ENCODE measurements at places on chromosomes 6 and 20. TPM values are rescaled to one million over a fixed set of nuclear protein-coding genes. Genes with fewer than 3 reads are reported as not detected.
A peak's percentile ranks its signal among the peaks of the same experiment; 100 is the strongest.

GRCh38 chr20:31967830-31968249, at the start of gene XKR7:
Gene XKR7, plus strand, starts transcription at chr20:31968151. Its CDS starts 25 bp downstream, at chr20:31968176.
- DNase-seq: no peak

DNA sequence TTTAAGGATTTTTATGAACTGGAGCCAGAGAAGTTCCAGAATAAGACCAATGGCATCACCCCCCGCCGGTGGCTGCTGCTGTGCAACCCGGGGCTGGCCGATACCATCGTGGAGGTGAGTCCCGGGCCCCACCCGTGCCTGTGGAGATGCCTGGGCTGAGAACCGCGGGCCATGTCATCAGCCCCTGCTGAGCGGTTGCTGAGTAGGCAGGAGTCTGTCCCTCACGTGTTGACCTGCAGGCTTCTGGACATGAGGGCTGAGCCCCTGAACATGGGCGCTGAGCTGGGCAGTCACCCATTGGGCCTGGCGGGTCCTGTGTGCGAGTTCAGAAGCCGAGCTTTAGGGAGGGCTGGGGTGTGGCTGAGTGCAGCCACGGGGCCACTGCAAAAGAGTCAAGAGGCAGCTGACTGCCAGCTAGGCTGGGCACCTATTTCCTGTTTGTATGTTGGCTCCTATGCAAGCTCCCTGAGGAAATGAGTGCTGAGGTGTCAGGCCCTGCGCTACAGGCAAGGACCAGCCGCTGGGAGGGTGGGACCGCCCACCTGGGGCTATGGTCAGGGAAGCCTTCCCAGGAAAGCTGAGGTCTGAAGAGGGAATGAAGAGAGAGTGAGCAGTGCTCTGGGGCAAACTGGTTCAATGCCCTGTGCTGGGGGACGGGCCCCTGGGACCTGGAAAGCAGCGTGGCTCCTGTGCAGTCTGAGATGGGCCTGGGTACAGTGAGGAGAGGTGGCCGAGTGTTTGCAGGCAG, 34.3 kb downstream of the PYGB start:
- DNase-seq: peak; percentile 61

- DNase-seq: no peak
Observed at GRCh38 chr6:44504301-44504791, 116.8 kb downstream of the CDC5L start.

- no peak for DNase-seq
Observed at GRCh38 chr20:43959079-43959919, 44.6 kb downstream of the TOX2 start.

DNA sequence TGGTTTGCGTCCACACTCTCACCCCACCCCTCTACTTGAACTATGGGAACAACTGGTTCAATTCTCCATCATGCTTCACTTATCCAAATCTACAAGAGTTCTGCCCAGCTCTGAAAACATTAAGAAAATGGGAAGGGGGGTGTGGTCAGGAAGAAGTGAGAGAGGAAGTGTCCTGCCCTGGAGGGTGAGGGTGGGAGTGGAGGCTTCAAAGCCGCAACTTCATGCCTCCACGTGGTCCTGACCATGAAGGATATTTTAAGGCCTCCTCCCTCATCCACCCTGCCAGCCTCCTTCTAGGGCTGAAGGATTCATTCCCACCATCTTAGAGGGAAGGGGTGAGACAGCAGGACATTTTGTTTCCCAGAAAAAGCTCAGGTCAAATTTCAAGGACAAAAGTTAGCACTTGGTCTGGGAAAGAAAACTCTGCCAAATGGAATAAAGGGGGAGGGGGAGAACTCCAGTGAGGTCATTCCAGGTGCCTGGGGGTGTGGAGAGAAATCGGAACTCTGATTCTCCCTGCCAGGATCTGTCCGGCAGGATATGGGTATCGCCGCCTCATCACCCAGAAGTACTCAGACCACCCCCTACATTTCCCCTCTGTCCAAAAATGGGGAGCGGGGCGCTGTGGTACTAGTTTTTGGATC, 4.9 kb downstream of the RIMS4 start:
- no peak for DNase-seq

GRCh38 chr6:152952866-152953509, 29.9 kb downstream of the FBXO5 start:
- DNase-seq: no peak

DNA sequence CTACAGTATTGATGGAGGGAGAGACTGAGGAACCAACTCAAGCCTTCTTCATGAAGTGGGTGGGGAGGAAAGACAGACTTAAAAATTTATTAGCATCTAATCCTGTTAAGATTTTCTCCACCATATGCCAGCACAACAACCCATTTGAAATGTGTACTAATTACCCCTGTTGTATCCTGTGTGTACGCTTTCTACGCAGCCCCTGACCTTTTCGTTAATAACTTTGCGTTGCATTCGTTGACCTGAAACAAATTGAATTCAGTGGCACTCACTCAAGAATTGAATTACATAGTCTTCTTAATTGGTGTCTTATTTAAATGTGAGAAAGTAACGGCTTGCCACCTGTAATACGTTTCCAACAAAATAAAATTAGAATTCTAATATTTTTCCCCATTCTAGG, 113.9 kb downstream of the LINC00237 start:
- no peak for DNase-seq

DNA sequence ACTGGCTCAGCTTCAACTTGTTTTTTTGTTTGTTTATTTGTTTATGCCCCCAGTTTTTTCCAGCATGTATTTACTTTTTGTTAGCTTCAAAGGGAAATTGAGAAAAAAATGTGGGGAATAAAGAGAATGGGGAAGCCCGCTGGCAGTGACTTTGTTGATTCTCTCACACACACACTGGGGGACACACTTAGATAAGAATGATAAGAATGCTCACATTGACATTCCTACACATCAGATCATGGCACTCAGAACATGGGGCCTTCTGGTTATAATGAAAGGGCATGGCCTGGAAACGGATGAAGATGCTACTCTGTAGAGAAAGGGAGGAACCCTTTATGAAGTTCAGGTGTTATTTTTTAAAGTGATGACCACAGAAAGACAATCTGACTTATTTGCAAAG, 15.6 kb upstream of the DAAM2 start:
- no peak for DNase-seq

- DNase-seq: no peak
Observed at GRCh38 chr20:31678389-31679356, 41.0 kb downstream of the COX4I2 start.

- DNase-seq: no peak
Observed at GRCh38 chr6:134183844-134184243, 131.4 kb upstream of the SLC2A12 start.

GRCh38 chr6:50925981-50926380, 107.3 kb downstream of the TFAP2B start:
- DNase-seq: no peak

DNA sequence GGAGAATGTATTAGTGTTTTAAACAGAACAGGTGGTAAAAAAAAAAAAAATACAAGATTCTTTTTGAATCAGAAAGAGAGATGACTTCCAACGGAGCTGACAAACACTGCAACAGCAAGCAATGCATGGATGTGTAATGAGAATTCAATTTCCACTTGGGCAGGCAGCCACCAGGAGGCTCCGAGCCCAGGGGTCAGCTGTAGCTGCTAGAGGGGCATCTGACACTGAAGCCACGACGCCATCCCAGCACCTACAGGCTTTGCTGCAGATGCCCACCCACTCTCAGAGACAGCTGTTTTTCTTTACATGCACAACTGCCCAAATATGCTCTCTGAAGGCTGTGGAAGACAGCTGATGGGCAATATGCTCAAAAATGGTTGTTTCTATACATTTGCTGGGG, 75.4 kb downstream of the ELOVL5 start:
- no peak for DNase-seq

DNA sequence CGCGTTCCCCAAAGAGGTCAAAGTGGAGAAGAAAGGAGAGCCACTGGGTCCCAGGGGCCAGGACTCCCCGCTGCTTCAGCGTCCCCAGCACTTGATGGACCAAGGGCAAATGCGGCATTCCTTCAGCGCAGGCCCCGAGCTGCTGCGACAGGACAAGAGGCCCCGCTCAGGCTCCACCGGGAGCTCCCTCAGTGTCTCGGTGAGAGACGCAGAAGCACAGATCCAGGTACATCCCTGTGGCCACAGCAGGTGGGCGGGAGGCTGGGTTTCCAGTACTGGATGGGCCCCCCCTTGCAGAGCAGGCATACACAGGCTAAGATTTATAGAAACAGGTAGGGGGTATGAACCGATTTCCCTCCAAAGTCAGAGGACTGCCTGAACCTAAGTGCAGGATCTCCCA, 42.7 kb upstream of the SMIM28 start:
- no peak for DNase-seq

- DNase-seq: no peak
Observed at GRCh38 chr6:25671652-25672051, 19.6 kb downstream of the SCGN start.

DNA sequence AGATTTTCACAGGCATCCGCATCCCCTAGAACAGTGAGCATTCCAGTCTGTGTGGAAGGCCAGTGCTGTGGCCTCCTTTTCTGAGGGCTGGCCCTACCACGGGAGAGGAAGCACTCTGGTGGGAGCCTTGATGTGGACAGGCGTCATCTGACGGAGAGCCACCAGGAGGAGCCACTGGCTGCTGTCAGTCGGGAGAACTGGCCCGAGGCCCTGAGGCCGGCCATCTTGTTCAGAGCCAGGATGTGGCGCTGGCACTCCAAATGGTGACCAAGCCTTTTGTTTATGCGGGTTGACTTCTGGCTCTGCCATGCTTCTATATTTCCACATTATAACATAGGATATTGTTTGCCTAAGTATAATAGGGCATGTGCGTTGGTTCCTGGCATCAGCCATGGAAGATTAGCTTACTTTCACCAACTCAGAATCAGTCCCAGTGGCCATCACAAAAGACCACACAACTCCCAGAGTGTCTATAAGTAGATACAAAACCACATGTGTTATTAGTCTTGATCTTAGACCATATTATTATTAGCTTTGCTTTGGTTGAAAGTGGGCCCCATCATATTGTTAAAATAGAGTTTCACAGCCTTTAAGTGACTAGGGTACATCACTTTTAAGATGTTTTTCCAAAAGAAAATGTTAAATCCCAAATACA, 273.9 kb upstream of the TAB2 start:
- DNase-seq: no peak

GRCh38 chr6:37602346-37602745, 95.3 kb downstream of the MDGA1 start:
- DNase-seq: no peak

GRCh38 chr6:26017632-26017966, 55.0 kb downstream of the TRIM38 start:
- DNase-seq: peak; percentile 94

Gene SLC22A1
- total RNA-seq: not detected

Gene RCAN2
- 83.4 TPM for total RNA-seq

Gene RAET1L
- total RNA-seq: not detected

Gene MTFR2
- not detected for total RNA-seq

Gene IL17A
- not detected for total RNA-seq

Measured in ascending aorta (tissue), 2 donors.